ENCODE measurements at places on chromosomes 5 and 9. TPM values are rescaled to one million over a fixed set of nuclear protein-coding genes. Genes with fewer than 3 reads are reported as not detected.

DNA sequence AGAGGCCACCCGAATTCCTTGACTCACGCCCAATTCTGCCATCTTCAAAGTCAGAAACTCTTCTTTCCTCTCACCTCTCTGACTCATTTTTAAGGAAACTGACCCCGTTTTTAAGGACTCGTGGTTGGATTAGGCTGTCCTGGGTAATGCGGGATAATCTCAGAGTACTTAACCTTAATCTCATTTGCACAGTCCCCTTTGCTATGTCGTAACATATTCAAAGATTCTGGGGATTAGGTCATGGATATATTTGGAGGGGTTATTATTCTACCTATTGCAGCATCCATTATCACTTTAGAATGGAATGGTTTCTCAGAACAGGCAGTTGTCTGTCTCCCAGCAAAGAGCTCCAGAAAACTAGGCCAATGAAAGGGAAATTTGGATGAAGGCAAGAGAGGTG is 80.8 kb upstream of the IL12B start:
- no peak for DNase-seq

GRCh38 chr9:20044686-20045085 is 255.8 kb upstream of the SLC24A2 start:
- no peak for DNase-seq

DNA sequence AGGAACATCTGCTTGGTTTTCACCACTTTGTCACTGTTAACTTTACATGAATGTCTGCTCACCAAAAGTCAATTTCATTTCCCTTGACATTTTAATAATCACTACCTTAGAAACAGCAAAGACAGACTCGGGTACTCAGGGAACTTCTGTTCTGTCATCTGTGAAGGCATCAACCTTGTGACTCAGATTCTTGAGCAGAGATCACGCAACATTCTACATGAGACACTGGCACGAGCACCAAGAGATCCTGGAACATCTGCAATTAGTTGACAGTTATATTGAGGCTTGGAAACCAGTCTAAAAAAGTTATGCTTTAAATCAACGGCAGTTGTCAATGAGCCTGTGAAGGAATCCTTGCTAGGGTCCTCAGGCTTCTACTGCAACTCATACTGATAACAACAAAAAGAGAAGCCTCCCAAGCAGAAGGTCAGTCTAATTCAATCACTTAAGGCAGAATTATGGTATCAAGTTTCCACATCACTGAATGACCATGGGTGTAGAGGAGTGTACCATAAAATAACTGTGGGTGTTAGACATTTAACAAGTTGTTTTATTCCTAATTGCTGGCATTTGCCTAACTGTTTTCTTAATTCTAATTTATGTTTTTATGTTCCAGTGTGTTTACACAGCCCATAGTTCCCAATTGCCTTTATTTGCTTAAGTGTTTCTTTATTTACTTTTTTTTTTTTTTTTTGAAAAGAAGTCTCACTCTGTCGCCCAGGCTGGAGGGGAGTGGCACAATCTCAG is 3.3 kb upstream of the PBX3 start:
- peak; percentile 65 for DNase-seq

Gene CNTFR
- total RNA-seq = not detected

- no peak for DNase-seq
Observed at GRCh38 chr5:149901511-149901910, 43.1 kb downstream of the PDE6A start.

Gene ANKRD34B
- total RNA-seq = not detected

Gene SAP30L
- 34.9 TPM for total RNA-seq

DNA sequence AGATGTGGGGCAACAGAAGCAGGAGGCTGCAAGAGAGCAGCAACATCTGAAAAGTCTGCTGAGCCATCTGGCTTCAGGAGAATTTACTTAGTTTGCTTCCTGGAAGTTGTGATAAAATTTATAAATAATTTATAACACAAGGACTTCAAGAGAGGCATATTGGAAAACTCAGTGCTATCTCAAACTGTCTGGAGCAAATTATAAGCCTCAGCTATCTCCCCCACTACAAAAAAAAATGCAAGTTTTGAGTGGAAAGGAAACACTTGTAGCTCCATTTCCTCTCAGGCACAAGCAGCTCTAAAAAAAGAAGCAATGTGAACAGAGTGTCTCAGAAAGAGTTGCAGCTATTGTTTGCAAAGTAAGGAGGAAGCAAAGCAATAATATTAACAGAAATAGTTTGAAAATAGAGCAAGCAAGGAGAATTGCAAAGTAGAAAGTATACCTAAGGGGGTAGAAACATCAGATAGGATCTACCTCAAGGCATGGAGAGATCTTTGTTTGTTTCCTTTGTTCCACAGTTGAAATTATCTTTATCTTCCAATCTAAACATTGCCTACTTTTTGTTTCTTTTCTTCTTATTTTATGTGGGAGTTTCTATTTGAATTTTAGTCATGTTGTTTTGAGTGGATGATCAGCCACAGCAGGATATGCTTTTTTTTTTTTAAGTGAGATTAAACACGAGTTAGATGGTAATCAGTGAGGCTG is 55.9 kb upstream of the IL6ST start:
- DNase-seq = no peak

GRCh38 chr5:28344836-28345433 is 1306.5 kb upstream of the CDH9 start:
- peak; percentile 40 for DNase-seq

DNA sequence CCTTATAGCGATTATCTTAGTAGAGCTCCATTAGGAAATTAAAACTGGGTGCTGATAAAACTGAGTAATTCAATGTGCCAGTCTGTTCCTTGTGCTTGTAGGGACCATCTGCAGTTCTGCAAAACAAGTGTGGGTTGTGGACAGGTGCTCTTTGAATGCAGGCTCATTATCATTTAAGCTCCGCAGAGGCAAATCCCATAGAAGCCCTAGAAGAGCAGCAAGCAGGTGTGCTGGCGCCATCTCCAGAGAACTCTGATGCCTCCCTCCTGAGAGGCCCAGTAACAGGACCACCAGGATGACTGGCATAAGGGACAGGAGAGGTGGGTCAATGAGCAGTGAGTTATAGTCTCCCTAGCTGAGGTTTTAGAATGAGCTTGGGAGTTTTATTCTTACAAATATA is 1342.4 kb upstream of the DMAC1 start:
- no peak for DNase-seq

- DNase-seq = no peak
Observed at GRCh38 chr9:32606811-32607210, 28.7 kb downstream of the TAF1L start.

DNA sequence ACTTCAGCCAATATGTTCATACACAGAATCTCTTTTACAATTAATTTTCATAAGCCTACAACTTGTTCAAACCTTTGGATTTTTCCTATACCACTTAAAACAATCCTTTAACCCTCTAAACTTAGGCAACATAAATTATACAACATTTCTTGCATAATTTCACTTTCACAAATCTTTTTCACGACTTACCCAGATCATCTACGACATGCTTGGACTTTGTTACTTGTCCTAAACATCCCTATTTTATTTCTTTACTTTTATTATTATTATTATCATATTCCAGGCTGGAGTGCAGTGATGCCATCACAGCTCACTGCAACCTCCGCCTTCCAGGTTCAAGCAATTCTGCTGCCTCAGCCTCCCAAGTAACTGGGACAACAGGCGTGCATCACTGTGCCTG is 68.0 kb downstream of the CACNA1B start:
- peak; percentile 4 for DNase-seq

- no peak for DNase-seq
Observed at GRCh38 chr5:50947906-50948683, 281.7 kb downstream of the PARP8 start.

Gene DNAJA1
- total RNA-seq = 180 TPM

DNA sequence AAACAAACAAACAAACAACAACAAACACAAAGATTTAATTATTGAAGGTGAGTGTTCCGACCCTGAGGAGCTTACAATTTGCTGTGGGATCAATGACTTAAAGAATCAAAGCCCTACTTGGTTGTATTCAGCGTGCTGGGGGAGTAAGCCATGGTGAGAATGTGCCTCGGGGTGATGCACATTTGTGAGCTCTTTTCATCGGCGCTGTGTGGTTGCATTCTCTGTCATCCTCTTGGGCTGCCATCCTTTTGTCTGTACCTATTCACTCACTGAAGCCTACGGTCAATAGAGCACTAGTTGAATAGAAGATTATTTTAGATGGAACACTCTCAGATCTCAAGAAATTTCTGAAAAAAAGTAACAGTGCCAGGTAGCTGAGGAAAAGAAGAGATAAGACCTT is 203.9 kb downstream of the CTNND2 start:
- no peak for DNase-seq

- DNase-seq = no peak
Observed at GRCh38 chr9:116992865-116993264, 305.8 kb downstream of the TRIM32 start.

DNA sequence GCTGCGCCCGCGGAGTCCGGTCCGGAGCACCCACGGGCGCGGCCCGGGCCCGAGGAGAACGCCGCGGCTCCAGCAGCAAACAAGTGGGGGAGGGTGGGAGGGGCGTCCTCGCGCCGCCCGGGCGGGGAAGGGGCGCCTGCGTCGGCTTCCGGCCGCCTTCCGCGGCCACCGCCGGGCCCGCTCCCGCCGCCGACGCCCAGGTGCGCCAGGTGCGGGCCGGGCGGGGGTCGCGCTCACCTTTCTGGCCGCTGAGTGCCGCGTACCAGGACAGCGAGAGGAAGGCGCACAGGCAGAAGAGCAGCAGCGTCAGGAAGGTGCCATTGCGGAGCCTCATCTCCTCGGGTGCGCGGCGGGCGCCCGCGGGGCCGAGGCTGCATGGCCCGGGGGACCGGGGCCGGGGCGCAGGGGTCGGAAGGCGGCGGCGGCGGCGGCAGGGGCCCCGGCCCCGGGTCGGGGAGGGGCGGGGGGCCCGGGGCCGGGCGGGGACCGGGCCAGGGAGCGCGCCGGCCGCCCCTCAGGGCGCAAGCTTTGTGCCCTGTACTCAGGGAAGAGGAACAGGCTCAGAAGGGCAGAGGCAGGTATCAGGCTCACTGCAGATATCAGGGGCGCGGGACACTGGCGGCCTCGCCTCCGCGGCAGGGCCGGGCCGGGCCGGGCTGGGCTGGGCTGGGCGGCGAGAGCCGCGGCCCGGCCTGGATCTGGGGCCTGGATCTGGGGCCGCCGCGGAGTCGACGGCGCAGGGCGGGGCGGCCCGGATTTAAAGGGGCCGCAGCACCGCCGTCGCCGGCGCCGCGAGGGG is at the start of gene MGAT4B:
Gene MGAT4B (minus strand): TSS at position 617 of the 799 bp plus-strand sequence. CDS start 283 bp downstream, at position 334.
- peak; percentile 75 for DNase-seq

GRCh38 chr5:103410172-103410571 is 151.6 kb downstream of the MACIR start:
- DNase-seq = no peak

Gene FBP2
- total RNA-seq = not detected

Gene ZNF346
- 10.0 TPM for total RNA-seq

DNA sequence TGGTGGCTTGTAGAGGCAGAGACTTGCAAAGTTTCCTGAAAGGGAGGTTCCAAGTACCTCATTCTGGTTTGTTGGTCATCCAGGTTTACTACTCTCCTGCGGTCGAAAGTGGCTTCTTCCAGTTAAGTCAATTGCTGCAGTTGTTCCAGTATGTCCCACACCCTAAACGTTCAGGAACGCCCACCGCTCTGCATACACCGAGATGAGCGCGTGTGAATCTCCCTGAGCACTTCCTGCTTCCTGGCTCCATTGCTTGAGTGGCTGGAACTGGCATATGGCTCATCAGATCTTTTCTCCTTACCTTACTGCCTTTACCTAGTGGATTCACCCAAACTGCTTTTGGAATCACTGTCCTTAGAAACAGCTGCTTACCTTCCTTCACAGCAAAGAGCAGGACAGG is 59.1 kb upstream of the GLIS3 start:
- no peak for DNase-seq

DNA sequence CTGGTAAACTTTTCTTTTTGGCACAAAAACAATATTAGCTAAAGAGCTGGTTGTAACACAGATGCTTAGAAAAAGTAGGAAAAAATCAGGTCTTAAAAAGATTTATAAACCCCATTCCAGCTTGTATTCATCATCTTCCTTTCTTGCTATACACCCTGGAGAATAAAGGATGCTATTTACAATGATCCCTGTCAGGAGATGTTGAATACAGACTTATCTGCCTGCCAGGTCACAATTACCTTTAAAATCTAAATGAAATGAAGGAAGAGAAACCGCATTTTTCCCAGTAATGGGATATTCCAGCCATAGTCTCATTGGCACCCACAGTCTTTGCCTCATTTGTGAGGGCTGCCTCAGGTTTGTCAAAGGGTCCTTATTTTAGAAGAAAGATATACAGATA is 394.1 kb upstream of the WWC1 start:
- DNase-seq = no peak

Gene PCDHB10
- total RNA-seq = 0.78 TPM

DNA sequence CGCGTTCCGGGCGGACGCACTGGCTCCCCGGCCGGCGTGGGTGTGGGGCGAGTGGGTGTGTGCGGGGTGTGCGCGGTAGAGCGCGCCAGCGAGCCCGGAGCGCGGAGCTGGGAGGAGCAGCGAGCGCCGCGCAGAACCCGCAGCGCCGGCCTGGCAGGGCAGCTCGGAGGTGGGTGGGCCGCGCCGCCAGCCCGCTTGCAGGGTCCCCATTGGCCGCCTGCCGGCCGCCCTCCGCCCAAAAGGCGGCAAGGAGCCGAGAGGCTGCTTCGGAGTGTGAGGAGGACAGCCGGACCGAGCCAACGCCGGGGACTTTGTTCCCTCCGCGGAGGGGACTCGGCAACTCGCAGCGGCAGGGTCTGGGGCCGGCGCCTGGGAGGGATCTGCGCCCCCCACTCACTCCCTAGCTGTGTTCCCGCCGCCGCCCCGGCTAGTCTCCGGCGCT is at the start of gene DAPK1:
Gene DAPK1 (plus strand): TSS at position 264 of the 442 bp plus-strand sequence. CDS start 1,211 bp downstream, outside the sequence.
- DNase-seq = no peak

DNA sequence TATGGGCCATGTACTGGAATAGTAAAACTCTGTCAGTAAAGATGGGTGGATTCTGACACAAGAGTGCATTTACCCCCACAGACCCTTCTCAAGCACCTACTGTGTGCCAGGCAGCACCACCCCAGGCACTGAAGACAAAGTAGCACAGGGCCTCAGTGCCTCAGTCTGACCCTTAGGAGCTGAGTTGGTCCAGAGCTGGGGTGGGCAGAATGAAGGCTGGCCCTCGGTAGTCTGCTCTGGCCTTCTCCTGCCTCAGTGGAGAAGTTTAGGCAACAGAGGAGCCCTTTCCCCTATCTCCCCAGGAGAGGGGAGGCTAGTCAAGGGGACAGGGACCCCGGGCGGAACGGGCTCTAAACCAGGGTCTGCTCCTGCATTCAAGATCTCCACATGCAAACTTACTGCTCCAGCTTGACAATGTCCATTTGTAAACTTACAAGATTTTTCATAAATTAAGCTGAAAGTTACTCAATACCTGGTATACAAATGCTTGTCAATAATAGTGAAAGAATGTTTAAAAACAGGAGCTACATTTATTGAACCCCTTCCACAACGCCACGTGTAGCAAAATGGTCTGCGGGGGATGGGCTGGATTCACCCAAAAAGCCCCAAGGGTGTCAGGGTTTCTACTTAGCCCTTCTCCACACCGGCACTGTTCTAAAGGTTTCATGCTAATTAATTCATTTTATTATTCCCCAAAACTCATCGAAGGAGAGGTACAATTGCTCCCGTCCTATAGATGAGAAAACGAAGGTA is 1.5 kb downstream of the VDAC1 start:
- no peak for DNase-seq

GRCh38 chr5:122264610-122265009 is 47.4 kb upstream of the SNCAIP start:
- DNase-seq = no peak

GRCh38 chr5:14175381-14175780 is 32.2 kb downstream of the TRIO start:
- no peak for DNase-seq

GRCh38 chr5:73523861-73524260 is 25.6 kb downstream of the BTF3 start:
- no peak for DNase-seq

- no peak for DNase-seq
Observed at GRCh38 chr5:7018198-7018597, 305.0 kb downstream of the TENT4A start.

- no peak for DNase-seq
Observed at GRCh38 chr9:126661521-126662251, 48.0 kb downstream of the LMX1B start.

Measured in RPMI7951 (cell line).